ENCODE measurements at places on chromosomes 6 and 20. TPM values are rescaled to one million over a fixed set of nuclear protein-coding genes. Genes with fewer than 3 reads are reported as not detected.

DNA sequence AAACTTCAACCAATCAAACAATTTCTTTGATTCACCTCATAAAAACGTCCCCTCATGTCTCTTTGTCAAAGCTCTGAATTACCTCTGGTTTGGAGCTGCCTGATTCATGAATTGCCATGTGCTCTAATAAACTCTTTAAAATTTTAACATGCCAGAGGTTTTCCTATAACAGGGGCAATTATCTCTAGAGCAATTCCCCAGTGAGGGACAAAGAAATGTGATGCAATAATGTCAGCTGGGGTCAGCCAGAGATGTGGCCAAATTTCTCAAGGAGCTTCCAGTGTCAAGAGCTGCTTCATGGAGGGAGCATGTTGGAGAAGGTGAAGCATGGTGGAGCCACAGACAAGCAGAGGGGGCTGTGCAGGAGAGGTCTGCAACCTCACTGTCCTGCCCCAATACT, 38.7 kb upstream of the RFPL4B start:
- no peak for DNase-seq

RNF146 gene
- 13.1 TPM for total RNA-seq

DNA sequence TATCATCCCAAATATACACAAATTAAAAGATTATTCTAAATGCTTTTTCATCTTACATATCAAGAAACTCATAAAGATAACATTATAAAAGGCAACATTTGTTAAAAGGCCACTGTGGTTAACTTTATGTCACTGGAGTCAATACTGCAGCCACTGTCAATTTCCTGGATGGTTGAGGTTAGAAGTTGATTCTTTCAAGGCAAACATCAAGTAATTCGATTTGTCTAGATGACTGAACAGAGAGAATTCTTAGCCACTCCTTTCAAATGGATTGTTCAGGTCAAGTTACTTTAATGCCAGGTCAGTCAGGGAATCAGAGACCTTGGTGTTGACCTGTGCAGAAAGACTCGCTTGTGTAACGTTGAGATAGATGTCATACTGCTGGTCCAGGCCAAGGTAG, 44.4 kb upstream of the SIM1 start:
- no peak for DNase-seq

DNA sequence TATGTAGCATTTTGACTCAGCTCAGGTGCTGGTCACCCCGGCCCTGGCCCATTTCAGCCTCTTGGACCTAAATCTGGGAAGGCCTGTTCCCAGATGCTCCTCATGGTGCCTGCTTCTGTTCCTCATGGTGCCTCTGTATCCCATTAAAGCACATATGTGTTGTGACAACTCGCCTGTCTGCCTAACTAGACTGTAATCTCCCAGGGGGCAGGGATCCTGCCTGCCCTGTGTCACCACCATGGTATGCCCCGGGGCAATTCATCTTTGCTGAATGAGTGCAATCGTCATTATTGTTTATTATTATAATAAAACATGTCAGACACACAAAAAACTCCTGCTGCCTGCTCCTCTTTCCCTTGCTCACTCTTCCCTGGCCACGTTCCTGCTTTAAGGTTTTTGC, 62.0 kb downstream of the ZFP64 start:
- no peak for DNase-seq

DNA sequence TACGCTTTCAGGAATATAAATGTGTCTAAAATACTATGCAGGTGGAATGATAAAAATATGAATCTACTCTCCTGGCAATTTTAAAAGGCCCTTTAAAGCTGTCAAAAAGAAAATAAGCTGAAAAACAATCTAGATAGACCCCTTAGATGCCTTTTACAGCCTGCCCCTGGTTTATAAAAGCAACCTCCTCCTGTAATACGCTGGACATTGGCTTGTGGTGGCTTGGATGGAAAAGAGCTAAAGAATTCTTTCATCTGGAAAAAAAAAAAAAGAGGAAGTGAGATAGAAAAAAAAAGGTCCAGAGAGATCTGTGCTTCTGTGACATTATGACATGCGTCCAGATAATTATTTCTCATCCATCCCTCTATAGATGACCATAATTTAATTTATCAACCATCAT, 115.9 kb upstream of the NRSN1 start:
- DNase-seq = no peak

GABRR1 gene
- not detected for total RNA-seq

All from K562 (cell line).